ENCODE measurements at places on chromosomes 5 and 9.

DNA sequence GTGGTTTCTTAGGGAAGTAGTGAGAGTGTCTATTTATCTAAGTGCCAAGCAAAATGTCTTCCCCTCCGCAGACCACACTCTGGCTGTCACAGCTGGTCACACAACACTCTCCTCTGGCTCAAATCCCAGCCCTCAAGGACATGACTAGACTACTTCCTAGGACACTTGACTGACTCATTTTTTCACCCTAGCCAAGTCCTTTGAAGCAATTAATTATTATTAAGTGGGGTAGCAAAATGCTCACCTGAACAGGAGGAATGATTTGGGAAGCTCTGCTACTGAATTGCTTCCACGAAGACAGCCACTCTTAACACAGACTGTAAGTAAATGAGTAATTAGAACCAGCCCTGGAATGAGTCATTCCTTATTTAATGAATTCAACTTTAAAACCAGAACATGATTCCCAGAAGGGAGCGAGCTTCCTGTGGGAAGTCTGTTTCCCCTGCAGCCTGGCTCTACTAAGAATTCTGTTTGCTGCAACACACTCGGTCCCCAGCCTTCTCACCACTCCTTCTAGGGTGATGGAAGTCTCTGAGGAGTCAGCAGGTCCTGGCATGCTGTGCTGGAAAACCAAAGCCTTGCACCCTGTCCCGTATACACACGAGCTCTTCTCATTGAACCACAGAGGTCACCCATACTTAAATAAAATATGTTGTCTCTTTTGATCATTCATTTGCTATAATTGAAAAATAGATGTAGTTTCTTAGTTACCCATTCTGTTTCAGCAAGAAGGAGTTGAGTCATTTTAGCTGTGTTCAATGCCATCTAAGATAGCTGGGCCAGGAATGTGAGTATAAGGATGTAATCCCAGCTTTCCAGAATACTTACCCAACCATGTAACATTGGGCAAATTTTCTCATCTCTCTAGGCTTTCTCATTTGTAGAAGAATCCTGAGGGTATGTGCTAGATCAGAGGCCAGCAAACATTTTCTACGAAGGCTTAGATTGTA lies 218.6 kb upstream of the RASEF start:
- no peak for DNase-seq

GRCh38 chr9:93276973-93277372 lies 93.0 kb downstream of the WNK2 start:
- no peak for DNase-seq

- peak; percentile 74 for DNase-seq
Observed at GRCh38 chr9:128124873-128125579, 2.5 kb downstream of the PTGES2 start.

DNA sequence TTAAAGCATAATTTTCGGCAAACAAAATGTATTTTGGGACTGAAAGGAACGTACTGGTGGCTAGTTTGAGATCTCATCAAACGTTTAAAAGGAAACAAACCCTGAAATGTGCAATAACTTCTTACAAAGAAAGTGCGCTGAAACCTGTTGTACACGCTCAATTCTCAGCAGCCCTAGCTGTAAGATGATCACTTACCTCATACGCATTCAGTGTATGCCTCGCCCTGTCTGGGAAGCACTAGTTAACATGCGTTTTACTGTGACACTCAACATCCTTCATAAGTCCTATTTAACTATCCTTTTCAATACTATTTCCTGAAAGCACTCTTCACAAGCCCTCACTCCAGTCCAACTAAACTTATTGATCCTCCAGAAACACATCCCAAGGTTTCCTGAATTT lies 485.0 kb upstream of the EDIL3 start:
- DNase-seq: no peak

DNA sequence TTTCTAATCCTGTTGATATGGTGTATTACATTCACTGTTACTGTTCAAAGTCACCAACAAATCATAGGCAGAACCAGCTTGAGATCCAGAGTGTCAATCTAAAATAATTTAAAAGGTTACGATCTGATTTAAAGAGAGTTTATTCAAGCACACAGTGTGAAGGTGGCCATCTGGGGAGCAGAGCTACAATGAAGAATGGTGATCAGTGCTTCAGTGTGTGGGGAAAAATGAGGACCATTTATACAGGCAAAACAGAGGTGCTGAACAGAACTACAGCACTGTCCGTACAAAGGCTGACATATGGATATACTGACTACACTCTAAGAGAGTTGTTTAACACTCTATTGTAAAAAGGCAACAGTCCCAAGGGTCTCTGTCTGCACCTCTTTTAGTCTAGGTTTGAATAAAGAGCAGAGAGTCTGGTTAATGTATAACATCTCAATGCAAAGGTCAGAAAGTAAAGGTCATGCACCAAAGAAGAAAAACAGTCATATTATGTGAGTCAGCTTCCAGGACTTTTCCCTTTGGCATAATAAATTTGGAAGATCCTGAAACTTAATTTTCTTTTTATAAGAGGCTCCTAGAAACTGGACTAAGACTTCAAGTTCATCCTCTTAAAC lies 29.7 kb upstream of the TDRD7 start:
- no peak for DNase-seq

DNA sequence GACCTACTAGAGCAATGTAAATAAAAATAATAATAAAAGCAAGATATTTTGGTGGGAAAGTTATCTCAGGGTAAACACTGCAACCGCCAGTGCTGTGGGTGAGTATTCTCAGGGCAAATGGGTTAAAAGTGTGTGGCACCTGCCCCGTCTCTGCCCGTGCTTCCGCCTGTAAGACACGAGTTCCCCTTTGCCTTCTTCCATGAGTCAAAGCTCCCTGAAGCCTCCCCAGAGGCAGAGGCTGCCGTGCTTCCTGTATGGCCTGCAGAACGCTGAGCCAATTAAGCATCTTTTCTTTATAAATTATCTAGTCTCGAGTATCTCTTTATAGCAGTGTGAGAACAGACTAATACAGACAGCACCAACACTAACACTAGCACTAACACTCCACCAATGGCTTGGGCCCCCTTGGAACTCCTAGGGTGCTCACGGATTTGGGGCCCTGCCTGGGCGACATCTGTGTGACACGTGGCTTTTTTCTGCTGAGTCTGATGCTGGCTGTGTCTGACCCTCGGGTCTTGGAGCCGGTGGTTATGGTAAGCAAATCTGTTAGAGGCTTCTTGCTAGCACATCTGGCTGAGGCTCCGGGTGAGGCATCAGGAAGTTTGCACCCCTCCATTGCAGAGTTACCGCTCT lies 10.6 kb downstream of the PLEKHG4B start:
- no peak for DNase-seq
